ENCODE measurements at places on chromosomes 11 and 22. TPM values are rescaled to one million over a fixed set of nuclear protein-coding genes. Genes with fewer than 3 reads are reported as not detected.

DNA sequence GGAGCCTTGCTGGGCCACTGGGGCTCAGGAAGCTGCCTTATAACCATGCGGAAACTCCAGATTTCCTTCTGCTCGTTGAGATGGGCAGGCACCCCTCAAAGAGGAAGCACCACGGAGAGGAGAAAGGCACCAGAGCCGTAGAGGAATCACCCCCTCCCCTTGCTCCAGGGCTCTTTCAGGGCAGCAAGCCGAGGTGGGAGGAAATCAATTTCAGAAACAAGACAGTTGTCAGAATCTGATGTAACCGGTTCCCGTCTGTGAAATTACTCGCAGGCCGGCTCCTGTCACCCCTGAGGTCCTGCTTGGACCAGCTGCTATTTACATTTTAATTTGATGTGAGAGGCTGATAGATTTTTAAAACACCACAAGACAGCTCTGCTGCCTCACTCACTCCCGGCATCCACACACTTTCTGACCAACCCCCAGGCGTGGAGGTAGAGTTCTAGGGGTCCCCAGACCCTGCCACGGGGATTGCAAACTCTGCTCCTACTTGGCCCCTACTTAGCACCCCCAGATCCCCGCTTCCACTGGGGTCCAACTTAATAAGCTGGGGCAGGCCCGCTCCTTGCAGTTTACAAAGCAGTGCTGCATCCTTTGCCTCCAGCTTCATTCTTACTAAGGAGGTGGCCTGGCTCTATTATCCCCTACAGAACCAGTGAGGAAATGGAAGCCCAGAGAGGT is 162.5 kb downstream of the CEP164 start:
- peak; percentile 13 for DNase-seq

- no peak for DNase-seq
These were observed 145.8 kb upstream of the ARHGAP20 start for GRCh38 chr11:110857892-110858546.

Gene DEFB131B
- not detected for total RNA-seq

Gene BBOX1
- total RNA-seq, result under 0.01 TPM

Gene JAM3
- 57.5 TPM for total RNA-seq

Gene SIPA1
- 15.2 TPM for total RNA-seq

Gene ARHGEF17
- 67.0 TPM for total RNA-seq

Gene ZNF215
- total RNA-seq, result 4.3 TPM
